ENCODE measurements at places on chromosomes 7 and 10.

GRCh38 chr7:41298409-41298808 lies 404.5 kb downstream of the INHBA start:
- DNase-seq, result no peak

- no peak for DNase-seq
These were observed 16.1 kb upstream of the IMPDH1 start for GRCh38 chr7:128425850-128426249.

GRCh38 chr10:78630944-78631838 lies 437.6 kb upstream of the ZMIZ1 start:
- DNase-seq, result no peak

GRCh38 chr7:144391823-144392255 lies 11.7 kb downstream of the NOBOX start:
- peak; percentile 81 for DNase-seq

DNA sequence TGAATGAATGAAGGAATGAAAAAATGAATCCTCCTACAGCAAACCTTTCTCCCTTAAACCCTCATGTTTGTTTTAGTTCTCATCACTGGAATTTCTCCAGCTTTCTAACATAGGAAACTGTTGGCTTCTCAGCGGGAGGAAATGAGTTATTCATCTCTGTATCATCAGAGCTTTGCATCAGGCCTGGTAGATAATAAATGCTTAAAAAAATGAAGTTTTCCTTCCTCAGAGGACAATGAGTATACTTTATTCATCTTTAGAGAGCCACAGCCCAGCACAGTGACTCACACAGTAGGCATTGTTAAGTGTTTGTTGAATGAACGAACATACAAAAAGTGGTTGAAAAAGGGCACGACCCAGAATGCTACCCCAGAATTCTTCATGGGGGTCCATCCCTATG lies 62.6 kb downstream of the COL13A1 start:
- DNase-seq, result no peak

DNA sequence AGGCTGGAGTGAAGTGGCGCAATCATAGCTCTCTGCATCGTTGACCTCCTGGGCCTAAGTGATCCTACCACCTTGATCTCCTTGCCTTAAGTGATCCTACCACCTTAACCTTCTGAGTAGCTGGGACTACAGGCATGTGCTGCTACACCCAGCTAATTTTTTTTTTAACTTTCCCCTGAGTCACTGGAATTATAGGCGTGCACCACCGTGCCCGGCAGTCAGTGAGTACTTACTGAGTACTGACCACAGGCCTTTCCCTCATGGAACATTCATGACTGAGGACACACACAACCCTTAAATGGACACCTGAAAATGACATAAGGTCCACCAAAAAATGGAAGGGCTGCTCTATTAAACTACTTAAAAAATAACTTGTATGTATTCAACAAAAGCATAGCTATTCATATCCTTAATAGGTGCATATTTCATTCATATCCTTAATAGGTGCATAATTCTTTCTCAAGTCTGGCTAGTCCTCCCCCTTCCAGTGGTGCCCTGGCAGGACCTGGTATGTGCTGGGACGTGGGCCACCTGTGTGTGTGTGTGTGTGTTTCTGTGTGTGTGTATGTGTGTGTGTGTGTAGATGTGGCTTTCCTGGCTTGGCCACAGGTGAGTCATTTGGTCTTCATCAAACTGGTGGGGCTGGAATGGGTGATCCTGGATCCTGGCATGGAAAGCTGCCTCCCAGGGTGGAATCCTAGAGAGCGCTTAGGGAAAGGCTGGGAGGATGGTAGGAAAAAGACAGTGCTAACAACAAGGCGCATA lies 3.5 kb downstream of the FAM180A start:
- no peak for DNase-seq

- DNase-seq, result no peak
These were observed 41.8 kb downstream of the PTPRZ1 start for GRCh38 chr7:121914676-121915279.

DNA sequence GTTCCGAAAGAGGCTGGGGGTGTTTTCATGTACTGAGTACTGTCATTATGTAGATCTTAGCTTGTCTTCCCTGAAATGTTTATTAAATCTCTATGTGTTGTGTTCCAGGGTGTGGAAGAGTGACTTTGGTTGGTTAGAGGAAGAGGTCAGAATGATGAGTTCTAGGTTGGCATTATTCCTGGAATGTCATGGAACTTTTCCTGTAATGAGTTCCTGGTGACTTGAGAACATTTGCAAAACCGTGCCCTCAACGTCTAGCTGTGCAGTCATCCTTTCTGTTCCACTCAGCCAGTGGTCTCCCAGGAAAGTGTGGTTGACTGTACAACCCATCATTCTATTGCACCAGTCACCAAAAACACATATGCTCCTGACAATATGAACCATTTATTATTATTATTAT lies 129.6 kb downstream of the BICC1 start:
- DNase-seq, result no peak

GRCh38 chr10:70722820-70723424 lies 50.6 kb downstream of the ADAMTS14 start:
- no peak for DNase-seq

DNA sequence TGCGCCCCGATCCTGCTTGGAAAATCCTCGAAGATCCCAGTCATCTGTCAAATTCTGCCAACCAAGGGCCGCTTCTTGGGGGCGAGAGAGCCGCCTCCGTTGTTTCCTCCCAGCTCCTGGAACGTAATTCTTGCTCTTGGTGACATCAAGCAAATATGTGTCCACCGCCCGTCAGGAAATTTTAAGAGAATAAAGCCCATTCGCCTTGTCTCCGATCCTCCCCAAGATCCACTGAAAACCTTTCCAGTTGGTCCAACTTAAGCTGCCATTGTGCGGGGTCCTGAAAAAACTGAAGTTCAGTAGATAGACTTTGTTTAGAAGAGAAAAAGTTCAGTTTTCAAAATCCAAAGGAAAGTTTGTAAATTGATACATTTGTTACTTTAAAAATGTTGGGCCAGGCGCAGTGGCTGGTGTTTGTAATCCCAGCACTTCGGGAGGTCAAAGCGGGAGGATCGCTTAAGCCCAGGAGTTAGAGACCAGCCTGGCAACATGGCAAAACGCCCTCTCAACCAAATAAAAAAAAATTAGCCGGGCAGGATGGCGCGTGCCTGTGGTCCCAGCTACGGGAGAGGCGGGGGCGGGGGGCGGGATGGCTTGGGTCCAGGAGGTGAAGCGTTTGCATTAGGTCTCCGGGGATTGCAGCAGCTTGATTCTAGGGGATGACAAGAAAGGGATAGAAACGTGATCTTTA lies 1.0 kb upstream of the ZNF800 start:
- DNase-seq, result no peak

DNA sequence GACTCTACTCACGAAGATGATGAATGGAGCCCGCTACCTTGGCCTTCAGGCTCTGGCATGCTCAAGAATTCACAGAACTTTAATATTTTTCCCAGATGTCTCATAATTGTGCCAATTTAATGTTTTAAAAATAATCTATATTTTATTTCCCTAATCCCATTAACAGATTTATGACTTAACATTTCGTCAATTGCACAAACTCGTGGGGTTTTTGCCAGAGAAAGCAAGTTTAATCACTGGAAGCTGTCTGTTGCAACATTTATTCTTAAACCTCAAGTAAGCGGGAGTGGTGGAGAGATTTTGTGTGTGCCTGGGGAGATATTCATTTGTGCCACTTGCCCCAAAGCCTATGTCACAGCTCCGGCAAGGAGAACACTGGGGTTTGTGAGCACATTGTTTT lies 117.9 kb downstream of the TEX36 start:
- no peak for DNase-seq

DNA sequence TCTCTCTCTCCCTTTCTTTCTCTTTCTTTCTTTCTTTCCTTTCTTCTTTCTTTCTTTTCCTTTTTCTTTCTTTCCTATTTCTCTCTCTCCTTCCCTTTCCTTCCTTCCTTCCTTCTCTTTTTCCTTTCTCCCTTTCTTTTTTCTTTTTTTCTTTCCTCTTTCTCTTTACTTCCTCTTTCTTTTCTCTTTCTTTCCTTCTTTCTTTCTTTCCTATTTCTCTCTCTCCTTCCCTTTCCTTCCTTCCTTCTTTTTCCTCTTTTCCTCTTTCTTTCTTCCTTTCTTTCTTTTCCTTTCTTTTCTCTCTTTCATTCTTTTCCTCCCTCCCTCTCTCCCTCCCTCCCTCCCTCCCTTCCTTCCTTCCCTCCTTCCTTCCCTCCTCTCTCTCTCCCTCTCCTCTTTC lies 81.5 kb downstream of the RHOBTB1 start:
- DNase-seq, result no peak

- no peak for DNase-seq
These were observed 56.4 kb upstream of the ANKRD1 start for GRCh38 chr10:90977162-90977854.

DNA sequence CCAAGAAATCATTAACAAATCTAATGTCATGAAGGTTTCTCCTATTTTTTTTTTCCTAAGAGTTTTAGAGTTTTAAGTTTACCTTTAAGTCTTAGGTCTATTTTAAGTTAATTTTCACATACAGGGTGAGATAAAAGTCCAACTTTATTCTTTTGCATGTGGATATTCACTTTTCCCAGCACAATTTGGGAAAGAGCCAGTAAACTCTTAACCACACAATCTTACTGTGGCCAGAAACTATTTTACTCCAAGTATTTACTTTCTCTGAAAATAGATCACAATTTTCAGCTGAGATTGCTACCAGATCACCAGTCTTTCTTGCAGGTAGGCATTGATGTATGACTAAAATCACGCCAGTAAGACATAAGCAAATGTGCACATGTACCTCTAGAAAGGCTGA lies 728.5 kb downstream of the TNS3 start:
- DNase-seq, result no peak

GRCh38 chr7:43870316-43870715 lies 999 bp upstream of the MRPS24 start:
- no peak for DNase-seq

- DNase-seq, result no peak
These were observed 26.6 kb downstream of the RHEB start for GRCh38 chr7:151493083-151493482.

DNA sequence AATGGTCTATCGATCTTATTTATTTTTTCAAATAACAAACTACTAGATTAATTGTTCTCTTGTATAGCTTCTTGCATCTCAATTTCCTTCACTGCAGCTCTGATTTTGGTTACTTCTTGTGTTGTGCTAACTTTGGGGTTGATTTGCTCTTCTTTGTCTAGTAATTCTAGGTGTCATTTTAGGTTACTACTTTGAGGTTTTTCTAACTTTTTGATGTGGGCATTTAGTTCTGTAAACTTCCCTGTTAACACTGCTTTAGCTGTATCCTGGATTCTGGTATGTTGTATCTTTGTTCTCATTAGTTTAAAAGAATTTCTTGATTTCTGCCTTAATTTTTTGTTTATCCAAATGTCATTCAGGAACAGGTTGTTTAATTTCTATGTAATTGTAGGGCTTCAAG lies 1188.0 kb downstream of the DNAJB9 start:
- DNase-seq, result no peak

GRCh38 chr10:84848967-84849366 lies 520.6 kb downstream of the CCSER2 start:
- no peak for DNase-seq

GRCh38 chr10:68139448-68140272 lies 30.4 kb downstream of the MYPN start:
- DNase-seq, result no peak

DNA sequence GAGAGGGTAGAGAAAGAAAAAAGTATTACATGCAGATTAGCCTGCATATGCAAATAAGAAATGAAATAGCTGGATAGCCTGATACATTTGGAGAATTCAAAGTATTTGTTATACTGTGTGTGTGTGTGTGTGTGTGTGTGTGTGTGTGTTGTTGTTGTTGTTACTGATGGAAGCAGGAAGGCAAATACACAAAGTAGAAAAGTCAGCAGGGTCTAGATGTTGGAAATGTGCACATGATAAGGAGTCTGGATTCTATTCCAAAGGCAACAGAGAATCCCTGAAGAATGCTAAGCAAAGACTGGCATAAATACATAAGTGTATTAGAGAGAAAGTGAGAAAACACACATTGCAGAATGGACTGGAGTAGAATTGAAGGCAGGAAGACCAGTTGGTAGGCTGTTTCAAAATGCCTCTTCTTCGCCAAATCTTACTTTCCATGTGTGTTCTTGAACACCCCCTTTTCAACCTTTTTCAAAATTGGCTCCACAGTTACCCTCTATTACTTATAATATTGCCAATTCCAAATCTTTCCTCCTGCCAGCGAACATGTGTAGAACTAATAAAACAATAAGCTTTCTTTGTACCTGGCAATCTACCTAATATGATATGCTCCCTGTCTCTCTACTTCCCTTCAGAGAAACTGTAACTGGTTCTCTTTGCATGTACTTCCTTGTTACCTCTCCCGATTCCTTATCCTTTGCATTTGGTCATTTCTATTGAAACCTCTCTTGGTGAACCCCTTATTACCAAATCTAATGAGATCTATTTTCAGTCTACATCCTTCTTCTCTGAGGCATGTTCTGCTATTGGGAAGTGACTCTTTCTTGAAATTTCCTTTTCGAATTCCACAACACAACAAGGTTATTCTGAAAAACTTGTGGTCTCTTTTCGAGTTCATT lies 6.2 kb downstream of the CPED1 start:
- no peak for DNase-seq

DNA sequence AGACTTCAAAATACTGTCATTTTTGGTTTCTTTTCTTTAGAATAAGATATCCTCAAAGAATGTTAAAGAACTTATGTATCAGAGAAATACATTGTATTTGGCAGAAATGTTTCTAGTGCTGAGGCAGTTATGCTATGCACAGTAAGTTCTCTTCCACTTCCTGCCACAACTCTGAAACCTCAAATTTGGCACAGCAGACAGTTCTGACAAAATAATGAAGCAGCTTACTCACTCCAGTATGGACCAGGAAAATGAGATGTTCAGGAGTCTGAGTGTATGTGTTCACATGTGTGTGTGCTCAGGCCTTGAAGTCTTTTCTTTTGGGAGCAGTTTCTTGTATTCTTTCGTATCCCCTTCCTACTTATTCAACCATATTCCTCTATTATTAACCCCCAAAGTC lies 197.0 kb upstream of the AGK start:
- DNase-seq, result no peak

GRCh38 chr7:131638641-131639430 lies 82.4 kb upstream of the PODXL start:
- DNase-seq, result no peak

DNA sequence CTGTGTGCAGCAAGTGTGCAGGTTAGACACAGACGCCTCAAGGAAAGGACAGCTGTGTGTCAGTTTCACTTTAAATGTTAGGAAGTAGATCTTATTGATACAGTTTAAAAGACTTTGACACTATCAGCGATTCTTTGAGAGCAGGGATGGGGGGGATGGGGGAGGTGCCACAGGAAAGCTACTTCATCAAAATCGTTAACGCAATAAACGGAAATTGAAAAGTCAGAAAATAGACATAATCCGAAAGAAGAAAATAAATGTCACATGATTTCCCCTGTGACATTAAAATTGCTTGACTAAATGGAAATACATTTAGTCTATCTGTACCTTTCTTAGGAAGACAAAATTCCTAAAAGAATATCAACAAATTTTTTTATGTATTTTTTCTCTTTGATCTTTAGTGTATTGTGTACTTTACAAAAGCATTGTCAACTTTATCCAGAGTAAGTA lies 476 bp upstream of the ZNF33B start:
- DNase-seq, result no peak

- DNase-seq, result no peak
These were observed 43.2 kb downstream of the CCDC7 start for GRCh38 chr10:32489158-32489557.

Measured in vagina (tissue), 2 donors.